Gastrocnemius medialis (tissue), 4 donors: ENCODE measurements at places on chromosomes 7 and 10. TPM values are rescaled to one million over a fixed set of nuclear protein-coding genes. Genes with fewer than 3 reads are reported as not detected.

DNA sequence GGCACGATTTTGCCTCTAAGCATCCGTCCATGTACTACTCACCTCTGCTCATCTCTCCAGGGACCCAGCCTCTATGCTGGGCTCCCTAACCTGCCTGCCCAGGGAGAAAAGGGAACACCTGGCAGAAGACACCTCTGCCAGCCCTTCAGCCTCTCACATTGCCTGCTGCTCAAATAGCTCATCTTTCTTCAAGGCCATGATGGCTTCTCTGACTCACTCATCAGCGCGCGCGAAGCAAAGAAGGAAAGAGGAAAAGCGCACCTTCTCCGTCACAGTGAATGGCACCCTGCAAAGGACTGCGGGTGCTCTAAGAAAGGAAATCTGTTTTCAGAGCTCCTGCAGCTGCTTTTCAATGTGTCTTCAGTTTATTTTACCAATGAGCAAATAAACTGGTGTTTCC is 174.0 kb downstream of the PRKAG2 start:
- peaks cover 23% of the 10 kb centered on the region for H3K4me1 ChIP-seq
- no peaks in the 10 kb centered on the region for H3K27me3 ChIP-seq
- H3K4me3 ChIP-seq: no peak overlapping the region
- H3K36me3 ChIP-seq: no peaks in the 10 kb centered on the region
- no peak overlapping the region for H3K27ac ChIP-seq
- no peak for DNase-seq

DNA sequence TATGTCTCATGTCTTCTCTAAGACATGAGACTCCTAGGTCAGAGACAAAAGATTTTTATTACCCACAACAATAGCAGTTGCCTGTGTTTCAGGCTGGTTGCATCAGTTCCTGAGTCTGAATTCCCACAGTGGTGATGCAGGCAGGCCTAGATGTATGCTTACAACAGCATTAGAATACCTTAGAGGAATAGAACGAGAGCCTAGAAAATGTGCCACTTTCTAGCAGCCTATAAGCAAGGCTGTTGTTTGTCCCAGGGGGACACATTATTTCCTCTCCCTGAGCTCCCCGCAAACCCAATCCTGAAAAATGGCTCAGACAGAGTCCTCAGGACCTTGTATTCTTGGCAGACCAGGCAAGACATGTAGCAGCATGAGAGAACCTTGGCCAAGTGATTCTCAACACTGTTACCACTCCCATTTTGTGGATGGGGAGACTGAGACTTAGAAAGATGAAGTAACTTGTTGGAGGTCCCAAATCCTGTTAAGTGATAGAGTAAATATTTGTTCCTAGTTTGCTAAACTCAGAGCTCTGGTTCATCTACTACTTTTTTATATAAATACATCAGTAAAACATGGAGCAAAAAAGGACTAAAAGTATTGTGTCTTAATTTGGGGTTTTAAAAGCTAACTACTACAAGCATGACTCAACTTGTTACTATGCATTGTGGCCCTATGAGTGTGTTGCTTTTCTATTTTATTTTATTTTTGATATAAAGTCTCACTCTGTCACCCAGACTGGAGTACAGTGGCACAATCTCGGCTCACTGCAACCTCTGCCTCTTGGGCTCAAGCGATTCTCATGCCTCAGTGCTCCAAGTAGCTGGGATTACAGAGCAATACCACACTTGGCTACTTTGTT is 14.2 kb downstream of the VTI1A start:
- H3K27me3 ChIP-seq: no peaks in the 10 kb centered on the region
- no peak overlapping the region for H3K4me3 ChIP-seq
- H3K36me3 ChIP-seq: no peaks in the 10 kb centered on the region
- H3K27ac ChIP-seq: no peak overlapping the region
- no peak for DNase-seq
- H3K4me1 ChIP-seq: peaks cover 6% of the 10 kb centered on the region

NPC1L1 gene
- not detected for total RNA-seq

TYSND1 gene
- 10.3 TPM for total RNA-seq

GALNT17 gene
- 1.9 TPM for total RNA-seq
